ENCODE measurements at places on chromosomes 13 and 19.

DNA sequence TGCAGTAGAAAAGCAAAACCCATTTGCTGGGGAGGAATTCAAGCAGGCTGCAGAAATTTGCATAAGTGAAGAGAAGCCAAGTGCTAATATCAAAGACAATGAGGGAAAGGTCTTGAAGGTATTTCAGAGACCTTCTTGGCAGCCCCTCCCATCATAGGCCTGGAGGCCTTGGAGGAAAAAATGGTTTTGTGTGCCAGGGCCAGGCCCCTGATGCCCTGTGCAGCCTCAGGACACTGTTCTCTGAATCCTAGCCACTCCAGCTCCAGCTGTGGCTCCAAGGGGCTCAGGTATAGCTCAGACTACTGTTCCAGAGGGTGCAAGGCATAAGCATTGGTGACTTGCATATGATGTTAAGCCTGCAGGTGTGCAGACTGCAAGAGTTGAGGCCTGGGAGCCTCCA lies 463.2 kb upstream of the ATXN8OS start:
- DNase-seq, result no peak

- DNase-seq, result no peak
Observed at GRCh38 chr19:31980796-31981195, 364.6 kb upstream of the ZNF507 start.

GRCh38 chr19:42850981-42851717 lies 28.4 kb downstream of the PSG1 start:
- DNase-seq, result no peak

DNA sequence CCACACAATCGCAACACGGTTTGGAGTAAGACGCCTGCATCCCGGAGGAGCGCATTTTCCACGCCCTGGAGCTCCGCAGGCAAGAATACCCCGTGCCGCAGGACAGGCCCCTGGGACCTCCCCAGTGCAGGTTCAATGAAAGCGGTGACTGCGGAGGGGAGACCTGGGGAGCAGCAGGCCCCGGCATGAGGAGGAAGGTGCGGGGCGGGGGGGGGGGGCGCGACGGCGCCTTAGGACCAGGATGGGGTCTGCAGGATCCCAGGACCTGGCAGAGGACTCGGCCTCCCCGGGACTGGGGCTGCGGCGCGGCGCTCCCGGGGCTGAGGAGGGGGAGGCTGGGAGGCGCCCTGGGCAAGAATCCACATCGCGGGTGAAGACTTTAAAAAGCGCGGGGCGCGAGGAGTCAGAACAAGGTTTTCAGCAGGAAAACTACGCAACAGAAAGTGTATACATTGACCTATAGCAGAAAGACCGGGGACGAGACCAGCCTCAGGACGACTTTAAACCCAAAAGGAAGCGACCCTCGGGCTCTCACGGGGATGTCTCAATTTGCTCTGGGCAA lies 432 bp downstream of the ZNF611 start:
- no peak for DNase-seq

- DNase-seq, result no peak
Observed at GRCh38 chr13:26021516-26021915, 30.3 kb downstream of the SHISA2 start.

- DNase-seq, result no peak
Observed at GRCh38 chr13:21318891-21319532, 140.1 kb downstream of the ZDHHC20 start.

All from CD4-positive, alpha-beta memory T cell (primary cell).